ENCODE measurements at places on chromosomes 3 and 15. TPM values are rescaled to one million over a fixed set of nuclear protein-coding genes. Genes with fewer than 3 reads are reported as not detected.

DNA sequence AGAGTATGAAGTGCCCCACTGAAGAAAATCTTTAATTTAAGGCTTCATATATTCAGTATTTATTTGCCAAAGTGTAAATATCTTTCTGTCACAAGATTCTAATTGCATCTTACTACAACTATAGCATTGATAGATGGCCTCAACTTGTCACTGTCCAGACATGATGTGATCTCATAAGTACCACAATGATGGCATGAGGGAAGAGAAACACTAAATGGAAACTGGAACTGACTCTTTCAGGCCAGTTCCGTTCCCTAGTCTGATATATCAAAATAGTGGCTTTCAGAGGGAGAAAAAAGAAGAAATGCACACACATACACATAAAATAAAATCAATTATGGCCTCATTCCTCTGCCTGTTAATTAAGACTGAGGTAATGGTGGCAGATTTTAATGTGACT lies 615.7 kb downstream of the TBL1XR1 start:
- no peak overlapping the region for H3K4me3 ChIP-seq
- DNase-seq, result no peak
- H3K27ac ChIP-seq, result no peak overlapping the region
- H3K4me1 ChIP-seq, result no peaks in the 10 kb centered on the region
- no peaks in the 10 kb centered on the region for H3K36me3 ChIP-seq

SLCO2A1 gene
- 26.3 TPM for total RNA-seq

GRCh38 chr3:123289391-123290106 lies 87.8 kb downstream of the SEC22A start:
- no peak for DNase-seq
- H3K27ac ChIP-seq, result no peak overlapping the region
- no peaks in the 10 kb centered on the region for H3K27me3 ChIP-seq

CLDN11 gene
- 7.2 TPM for total RNA-seq

DNA sequence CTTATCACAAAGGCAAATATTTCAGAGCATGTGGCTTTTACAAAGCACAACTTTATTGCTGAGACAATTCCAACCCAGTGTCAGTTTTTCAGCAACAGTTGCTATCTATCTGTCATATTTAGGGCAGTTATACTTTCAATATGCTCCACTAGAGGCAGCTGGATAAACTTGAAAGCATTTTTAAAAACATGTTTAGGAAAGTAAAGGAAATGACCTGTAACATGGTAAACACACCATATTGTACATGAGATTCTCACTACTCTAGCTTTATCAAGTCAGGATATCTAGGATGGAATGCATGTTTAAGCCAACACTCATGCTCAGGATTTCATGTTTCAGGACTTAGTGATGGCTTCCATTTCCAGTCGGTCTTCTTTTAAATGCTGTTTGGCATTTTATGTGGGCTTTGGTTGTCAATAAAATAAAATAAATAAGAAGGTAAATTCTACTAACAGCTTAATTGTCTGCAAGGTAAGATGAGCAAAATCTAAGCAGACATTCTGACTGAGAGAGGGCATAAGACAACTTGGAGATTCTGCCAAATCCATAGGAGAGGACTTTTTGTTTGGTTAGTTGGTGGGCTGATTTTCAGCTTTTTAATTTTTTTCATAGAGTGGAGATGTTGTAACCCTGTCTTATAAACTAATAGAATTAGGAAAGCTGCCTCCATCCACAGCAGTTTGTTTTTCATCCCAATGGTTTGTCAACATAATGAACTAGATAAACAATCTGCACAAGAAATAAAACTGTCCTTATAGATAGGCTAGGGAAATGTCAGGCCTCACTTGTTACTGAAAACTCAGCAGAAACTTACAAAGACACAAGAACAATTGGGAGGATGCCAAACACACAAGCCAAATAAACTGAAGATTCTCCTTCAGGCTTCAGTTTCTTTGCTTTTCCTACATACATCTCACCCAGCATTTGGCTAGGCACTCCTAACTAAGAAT lies 63.4 kb upstream of the CPB1 start:
- H3K27me3 ChIP-seq, result no peaks in the 10 kb centered on the region
- H3K4me3 ChIP-seq, result no peak overlapping the region
- H3K27ac ChIP-seq, result no peak overlapping the region

SLC12A1 gene
- not detected for total RNA-seq

SLC9A9 gene
- total RNA-seq, result 6.5 TPM

HTR3E gene
- 0.52 TPM for total RNA-seq

DNA sequence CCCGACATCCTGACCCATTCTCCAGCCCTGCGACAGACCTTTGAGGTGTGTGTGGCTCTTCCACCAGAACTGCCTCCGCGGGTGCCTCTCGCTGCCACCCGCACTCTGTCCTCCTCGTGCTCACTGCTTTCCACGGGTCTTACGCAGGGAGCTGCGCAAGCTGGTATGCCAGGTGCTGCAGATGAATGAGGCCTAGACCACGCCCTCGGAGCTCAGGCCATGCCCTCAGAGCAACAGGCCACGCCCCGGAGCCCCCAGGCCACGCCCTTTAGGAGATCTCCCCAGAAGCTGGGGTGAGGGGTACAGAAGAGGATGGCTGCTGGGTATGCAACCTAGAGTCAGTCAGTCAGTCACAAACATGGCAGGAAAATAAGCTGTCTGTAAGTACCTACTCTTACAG lies 300.3 kb downstream of the GABRG3 start:
- no peaks in the 10 kb centered on the region for H3K4me1 ChIP-seq
- H3K27ac ChIP-seq, result no peak overlapping the region
- H3K36me3 ChIP-seq, result no peaks in the 10 kb centered on the region

Data from colonic mucosa (tissue), 4 donors.